ENCODE measurements at places on chromosomes 3 and 15. TPM values are rescaled to one million over a fixed set of nuclear protein-coding genes. Genes with fewer than 3 reads are reported as not detected.

The GRAMD2A gene
- not detected for total RNA-seq

The KBTBD12 gene
- 0.10 TPM for total RNA-seq

The RHOV gene
- total RNA-seq = not detected

The IL1RAP gene
- total RNA-seq = 21.5 TPM

The PEX5L gene
- total RNA-seq = not detected

The KLHL6 gene
- total RNA-seq = 5.7 TPM

The CCR4 gene
- 0.48 TPM for total RNA-seq

The AMIGO3 gene
- not detected for total RNA-seq

The CD86 gene
- 15.4 TPM for total RNA-seq

The LRRFIP2 gene
- total RNA-seq = 37.0 TPM

The SERPINI1 gene
- total RNA-seq = 2.2 TPM

The TXNRD3 gene
- total RNA-seq = 12.2 TPM

The SPSB4 gene
- total RNA-seq = 1.1 TPM

The CEP63 gene
- 27.3 TPM for total RNA-seq

The TMEM45A gene
- 32.0 TPM for total RNA-seq

The ITIH1 gene
- not detected for total RNA-seq

The IL16 gene
- total RNA-seq = 21.8 TPM

The BFSP2 gene
- total RNA-seq = not detected

The OCA2 gene
- not detected for total RNA-seq

The ANKRD63 gene
- not detected for total RNA-seq

The SEMA6D gene
- total RNA-seq = 4.9 TPM

The IQCB1 gene
- total RNA-seq = 12.5 TPM

The PLSCR2 gene
- not detected for total RNA-seq

The IQCH gene
- 0.45 TPM for total RNA-seq

The PLA2G4D gene
- total RNA-seq = not detected

The WDR82 gene
- total RNA-seq = 52.7 TPM

The EPHA3 gene
- 2.8 TPM for total RNA-seq

The HEG1 gene
- total RNA-seq = 102 TPM

The CHRNA7 gene
- total RNA-seq = 2.0 TPM

The CPEB1 gene
- 2.5 TPM for total RNA-seq

The FBXL2 gene
- total RNA-seq = 4.9 TPM

The SLC12A1 gene
- not detected for total RNA-seq

The ZNF502 gene
- 4.3 TPM for total RNA-seq

The MESP1 gene
- 16.0 TPM for total RNA-seq

The CD200R1 gene
- total RNA-seq = 3.8 TPM

The C3orf22 gene
- total RNA-seq = not detected

The HIGD2B gene
- total RNA-seq = not detected

The NRG4 gene
- total RNA-seq = not detected

The DISP2 gene
- total RNA-seq = 0.26 TPM

The SLC2A2 gene
- 0.26 TPM for total RNA-seq

The SLC9C1 gene
- total RNA-seq = not detected

The SLC24A5 gene
- total RNA-seq = not detected

The CCDC12 gene
- total RNA-seq = 33.1 TPM

The GABRA5 gene
- not detected for total RNA-seq

The CACNA2D3 gene
- 0.48 TPM for total RNA-seq

The DOCK3 gene
- total RNA-seq = 0.51 TPM

The RBP2 gene
- total RNA-seq = 5.3 TPM

The ZNF620 gene
- total RNA-seq = 2.7 TPM

The PP2D1 gene
- total RNA-seq = not detected

The ACTC1 gene
- total RNA-seq = 0.55 TPM

The SUSD5 gene
- 0.26 TPM for total RNA-seq

The SLCO2A1 gene
- 40.1 TPM for total RNA-seq

The MUC20 gene
- 2.0 TPM for total RNA-seq
